Bronchial epithelial cell (primary cell): ENCODE measurements at places on chromosomes 2 and 18. TPM values are rescaled to one million over a fixed set of nuclear protein-coding genes. Genes with fewer than 3 reads are reported as not detected.
A peak's percentile ranks its signal among the peaks of the same experiment; 100 is the strongest.

GRCh38 chr2:121330921-121331320, 45.9 kb upstream of the TFCP2L1 start:
- no peak for DNase-seq

GRCh38 chr2:239694487-239694886, 293.7 kb upstream of the HDAC4 start:
- no peak for DNase-seq

Gene CYP27C1
- 0.26 and 0.38 TPM in 2 replicates for total RNA-seq

GRCh38 chr18:56841836-56842235, 190.7 kb downstream of the WDR7 start:
- peak; percentile 4 for DNase-seq

DNA sequence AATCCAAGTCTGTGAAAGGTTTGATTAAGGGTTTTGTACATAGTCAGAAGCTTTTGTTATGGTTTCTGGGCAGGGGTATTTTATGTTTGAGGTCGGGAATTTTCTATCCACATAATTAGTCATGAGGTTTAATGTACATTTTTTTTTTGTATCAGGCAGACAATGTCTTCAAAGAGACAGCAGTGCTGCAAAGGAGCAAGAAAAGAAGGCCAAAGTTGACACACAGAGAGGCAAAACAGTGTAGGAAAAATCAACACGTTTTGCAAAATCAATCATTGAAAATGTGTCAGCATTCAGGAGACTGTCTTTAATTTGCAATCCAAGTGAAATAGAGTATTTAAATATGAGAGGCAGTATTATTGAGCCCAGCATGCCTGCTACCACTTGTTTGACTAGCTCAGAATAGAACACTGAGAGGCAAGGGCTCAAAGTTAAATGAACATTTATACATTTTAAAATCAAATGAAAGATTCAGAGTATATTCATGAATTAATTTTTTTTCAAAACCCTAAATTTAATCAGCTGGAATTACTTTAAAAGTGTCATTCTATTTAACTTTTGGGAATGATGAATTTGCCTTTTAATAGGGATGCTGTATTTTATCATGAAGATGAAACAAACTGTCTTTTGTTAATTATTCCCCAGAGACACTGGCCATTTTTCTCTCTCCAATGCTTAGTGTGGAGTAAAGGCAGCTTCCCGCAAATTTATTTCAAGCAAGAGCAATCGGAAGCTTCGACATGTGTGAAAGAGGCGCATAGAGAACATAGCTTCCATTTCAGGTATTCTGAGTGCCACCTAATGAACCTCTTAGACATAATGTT, 11.3 kb downstream of the VRK2 start:
- no peak for DNase-seq

Gene LONRF2
- under 0.01 TPM in 1 of 2 replicates, not detected in the other for total RNA-seq

GRCh38 chr2:238350150-238350897, 30.0 kb downstream of the TRAF3IP1 start:
- DNase-seq: no peak

- DNase-seq: peak; percentile 72
Measured at GRCh38 chr2:47357483-47357882, 45.5 kb upstream of the MSH2 start.

GRCh38 chr2:5479265-5479928, 212.8 kb upstream of the SOX11 start:
- DNase-seq: no peak

Gene COL3A1
- 1.4 and 43.4 TPM in 2 replicates for total RNA-seq

GRCh38 chr18:10244341-10244740, 210.1 kb upstream of the APCDD1 start:
- DNase-seq: no peak

DNA sequence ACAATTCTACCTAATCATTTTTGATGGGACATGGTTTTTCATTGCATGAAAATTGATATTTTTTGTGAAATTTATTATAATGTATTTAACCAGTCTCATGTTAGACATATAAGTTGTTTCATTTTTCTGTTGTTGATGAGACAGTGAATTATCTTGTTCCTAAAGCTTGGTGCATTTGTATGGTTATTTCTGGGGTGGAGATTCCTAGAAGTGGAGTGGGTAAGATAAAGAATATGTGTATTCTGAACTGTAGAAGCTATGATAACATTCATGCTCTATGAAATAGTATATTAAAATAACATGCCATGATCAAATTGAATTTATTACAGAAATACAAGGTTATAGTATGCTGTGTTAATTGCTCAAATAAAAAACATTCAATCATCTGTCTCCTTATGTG, 69.2 kb downstream of the BOLA3 start:
- no peak for DNase-seq

- DNase-seq: peak; percentile 77
Measured at GRCh38 chr2:43268066-43268953, 41.9 kb upstream of the ZFP36L2 start.

Gene CIB4
- not detected in 2 replicates for total RNA-seq

- no peak for DNase-seq
Measured at GRCh38 chr18:2002604-2003003, 568.7 kb downstream of the METTL4 start.

GRCh38 chr2:122205641-122206040, 450.2 kb downstream of the TSN start:
- DNase-seq: no peak
